ENCODE measurements at places on chromosomes 3 and 15.

DNA sequence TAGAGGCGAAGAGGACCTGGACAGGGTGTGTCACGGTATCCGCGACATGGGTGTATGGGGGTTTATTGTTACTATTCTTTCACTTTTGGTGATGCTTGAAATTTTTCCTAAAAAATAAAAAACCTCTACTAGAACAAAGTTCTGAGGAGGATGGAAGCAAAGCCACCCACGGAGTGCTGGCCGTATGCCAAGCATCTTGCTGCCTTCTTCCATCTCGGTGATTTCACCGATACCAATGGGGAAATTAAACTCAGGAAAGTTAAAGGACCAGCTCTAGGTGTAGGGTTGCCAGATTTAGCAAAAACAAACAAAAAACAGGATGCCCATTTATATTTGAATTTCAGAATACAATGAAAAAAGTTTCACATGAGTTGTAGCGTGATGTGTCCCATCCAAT is 33.9 kb downstream of the SMAD6 start:
- peak; percentile 57 for DNase-seq

GRCh38 chr15:74289671-74290070 is 53.5 kb downstream of the CCDC33 start:
- no peak for DNase-seq

- peak; percentile 23 for DNase-seq
Observed at GRCh38 chr3:151085889-151086483, 522 bp downstream of the MED12L start.

- no peak for DNase-seq
Observed at GRCh38 chr15:57969355-57969754, 96.2 kb downstream of the ALDH1A2 start.

DNA sequence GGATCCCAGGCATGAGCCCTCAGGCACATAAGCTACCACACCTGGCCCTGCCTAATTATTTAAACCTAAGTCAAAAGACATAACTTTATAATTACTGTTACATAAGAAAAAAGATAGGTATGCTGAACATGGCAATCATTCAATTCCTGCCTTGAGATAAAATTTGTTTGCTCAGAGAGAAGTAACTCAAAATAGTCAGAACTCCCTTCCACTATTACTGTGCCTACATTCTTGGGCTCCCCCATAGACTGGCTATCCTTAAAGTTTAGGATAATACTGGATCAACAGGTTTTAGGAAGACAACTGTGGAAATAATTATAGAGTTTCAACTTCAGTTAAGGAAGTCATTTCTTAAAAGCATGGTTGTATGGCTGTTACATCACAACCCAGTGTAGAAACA is 9.9 kb downstream of the WDR53 start:
- DNase-seq = no peak
